ENCODE measurements at places on chromosomes 2 and 18.

- H3K27ac ChIP-seq = no peak overlapping the region
- H3K4me3 ChIP-seq = no peak overlapping the region
- no peak for DNase-seq
- H3K4me1 ChIP-seq = no peaks in the 10 kb centered on the region
These were observed 120.0 kb downstream of the MYCN start for GRCh38 chr2:16060125-16060935.

GRCh38 chr18:13414521-13414920 lies 196.0 kb downstream of the LDLRAD4 start:
- peaks cover 41% of the 10 kb centered on the region for H3K27me3 ChIP-seq
- peaks cover 5% of the 10 kb centered on the region for H3K4me1 ChIP-seq
- no peak overlapping the region for H3K4me3 ChIP-seq
- H3K27ac ChIP-seq = no peak overlapping the region

DNA sequence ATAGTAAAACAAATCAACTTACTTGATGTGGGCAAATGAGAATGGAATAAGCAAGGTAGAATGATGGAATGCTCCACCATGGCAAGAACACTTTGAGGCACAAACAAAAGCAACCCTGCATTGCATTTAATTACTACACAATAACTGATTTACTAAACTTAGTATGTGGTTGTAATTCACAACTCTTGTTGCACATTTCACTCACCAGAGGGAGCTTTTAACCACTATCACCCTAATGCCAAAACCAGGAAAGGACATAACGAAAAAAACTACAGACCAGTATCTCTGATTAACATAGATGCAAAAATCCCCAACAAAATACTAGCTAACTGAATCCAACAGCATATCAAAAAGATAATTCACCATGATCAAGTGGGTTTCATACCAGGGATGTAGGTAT lies 659.8 kb downstream of the CPS1 start:
- no peaks in the 10 kb centered on the region for H3K36me3 ChIP-seq
- no peaks in the 10 kb centered on the region for H3K27me3 ChIP-seq
- peak; percentile 54 for DNase-seq

- H3K4me3 ChIP-seq = no peak overlapping the region
- no peaks in the 10 kb centered on the region for H3K4me1 ChIP-seq
- no peaks in the 10 kb centered on the region for H3K27me3 ChIP-seq
- H3K27ac ChIP-seq = no peak overlapping the region
These were observed 678.9 kb upstream of the LRRTM4 start for GRCh38 chr2:78201064-78201575.

- no peaks in the 10 kb centered on the region for H3K27me3 ChIP-seq
- no peak overlapping the region for H3K27ac ChIP-seq
- H3K36me3 ChIP-seq = no peaks in the 10 kb centered on the region
These were observed 12.7 kb upstream of the FHOD3 start for GRCh38 chr18:36284671-36285295.

GRCh38 chr2:210536973-210537650 lies 19.3 kb upstream of the CPS1 start:
- no peaks in the 10 kb centered on the region for H3K36me3 ChIP-seq
- H3K27ac ChIP-seq = no peak overlapping the region
- H3K4me1 ChIP-seq = no peaks in the 10 kb centered on the region
- H3K4me3 ChIP-seq = no peak overlapping the region
- DNase-seq = no peak

DNA sequence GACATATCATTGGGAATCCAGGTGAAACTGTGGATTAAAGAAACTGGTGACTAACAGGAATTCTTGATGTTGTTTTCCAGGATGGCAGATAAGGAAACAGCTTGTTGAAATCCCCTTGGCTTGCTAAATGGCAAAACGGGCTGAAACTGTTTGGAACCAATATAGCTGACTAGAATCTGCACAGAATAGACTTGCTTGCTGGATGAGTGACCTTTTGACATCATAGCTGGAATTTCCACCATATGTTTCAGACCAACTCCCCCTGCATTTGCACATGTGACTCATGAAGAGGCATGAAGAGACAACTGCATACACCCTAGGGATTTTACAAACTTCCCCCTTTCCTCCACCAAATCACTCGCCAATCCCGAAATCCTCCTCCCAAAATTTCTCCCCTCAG lies 87.7 kb upstream of the LYPD1 start:
- H3K4me3 ChIP-seq = no peak overlapping the region
- no peaks in the 10 kb centered on the region for H3K27me3 ChIP-seq
- no peaks in the 10 kb centered on the region for H3K4me1 ChIP-seq
- no peak overlapping the region for H3K27ac ChIP-seq
- H3K36me3 ChIP-seq = no peaks in the 10 kb centered on the region
- DNase-seq = no peak

DNA sequence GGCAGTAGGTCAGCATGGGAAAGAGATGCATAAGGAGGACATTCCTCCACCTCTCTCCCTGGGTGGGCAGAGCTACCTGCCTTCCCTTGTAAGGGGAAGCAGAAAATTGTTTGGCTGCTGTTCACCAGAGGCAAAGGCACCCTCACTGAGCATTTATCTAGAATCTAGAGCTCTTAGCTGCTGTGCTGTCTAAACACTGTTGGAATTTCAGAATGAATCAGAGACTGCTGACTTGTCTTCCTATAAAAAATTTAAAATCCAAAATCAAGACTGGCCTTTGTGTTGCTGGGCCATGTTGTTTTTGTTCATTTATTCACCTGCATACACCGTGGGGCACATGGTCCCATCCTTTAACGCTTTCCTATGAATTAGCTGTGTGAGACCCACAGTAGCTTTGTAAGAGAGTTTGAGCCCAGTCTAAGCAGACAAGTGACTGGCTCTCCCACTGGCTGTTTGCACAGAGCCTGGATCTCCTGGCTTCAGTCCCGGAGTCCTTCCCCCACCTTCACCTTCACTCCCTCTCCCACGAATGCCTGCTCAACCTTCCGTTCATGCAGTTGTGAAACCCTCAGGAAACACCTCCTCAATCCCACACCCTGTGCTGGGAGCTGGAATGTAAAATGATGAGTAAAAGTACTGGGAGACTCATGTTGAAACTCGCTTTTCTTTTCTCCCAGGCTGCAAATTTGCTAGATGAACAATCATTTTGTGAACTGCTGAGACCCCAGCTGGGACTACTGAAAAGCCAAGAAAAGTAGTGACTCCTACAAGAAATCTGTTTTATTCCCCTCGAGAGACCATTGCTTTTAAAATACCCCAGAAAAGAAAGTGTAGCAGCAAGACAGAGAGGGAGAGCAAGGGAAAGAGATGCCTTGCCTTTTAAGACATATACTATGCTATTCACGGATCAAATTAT lies 76.2 kb downstream of the FAM168B start:
- peak overlapping the region; percentile 50 for H3K4me3 ChIP-seq
- H3K27me3 ChIP-seq = no peaks in the 10 kb centered on the region
- H3K4me1 ChIP-seq = peaks cover 28% of the 10 kb centered on the region
- peak; percentile 92 for DNase-seq
- peak overlapping the region; percentile 78 for H3K27ac ChIP-seq

DNA sequence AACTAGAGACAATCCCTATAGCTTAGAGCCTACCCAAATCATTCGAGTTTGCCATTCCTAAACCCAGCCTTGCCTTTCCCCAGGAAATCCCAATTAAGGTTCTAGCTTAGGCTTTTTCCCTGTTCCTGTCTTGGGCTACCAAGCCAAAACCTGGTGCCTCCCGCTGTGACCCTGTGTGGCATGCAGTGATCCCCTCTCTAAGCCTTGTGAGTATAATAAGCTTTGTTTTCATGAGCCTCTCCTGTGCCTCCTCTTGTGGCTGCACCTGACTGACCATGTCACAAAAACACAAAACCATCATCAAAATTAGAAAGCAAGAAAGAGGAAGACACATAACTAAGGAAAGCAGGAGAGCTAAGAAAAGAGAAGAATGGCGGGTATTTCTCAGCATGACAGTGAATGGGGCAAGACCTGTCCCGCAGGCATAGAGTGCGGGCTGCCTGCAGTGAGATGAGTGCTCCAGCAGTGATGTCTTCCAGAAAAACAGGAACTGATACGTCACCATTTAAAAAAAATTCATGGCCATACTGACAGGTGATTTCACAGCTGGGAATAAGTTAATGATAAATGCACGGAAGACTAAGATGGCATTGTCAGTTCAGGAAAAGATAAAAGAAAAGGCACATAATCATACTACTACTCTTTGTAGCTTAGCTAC lies 9.2 kb upstream of the PAIP2B start:
- no peaks in the 10 kb centered on the region for H3K36me3 ChIP-seq
- no peak overlapping the region for H3K27ac ChIP-seq
- no peak overlapping the region for H3K4me3 ChIP-seq

DNA sequence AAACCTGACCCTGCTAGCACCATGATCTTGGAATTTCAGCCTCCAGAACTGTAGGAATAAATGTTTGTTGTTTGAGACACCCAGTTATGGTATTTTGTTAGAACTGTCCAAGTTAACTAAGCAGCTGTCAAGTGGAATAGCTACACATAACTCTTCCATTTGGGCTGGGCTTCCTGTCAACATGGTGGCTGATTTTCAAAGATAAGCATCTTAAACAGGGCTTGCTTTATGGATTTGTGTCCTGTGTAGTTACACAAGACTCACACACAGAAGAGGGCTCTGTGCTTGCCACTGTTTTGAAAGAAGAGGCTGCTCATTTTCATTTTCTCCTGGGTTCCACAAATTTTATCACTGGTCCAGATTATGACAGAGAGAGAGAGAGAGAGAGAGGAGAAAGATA lies 35.7 kb downstream of the GCG start:
- no peaks in the 10 kb centered on the region for H3K27me3 ChIP-seq
- H3K36me3 ChIP-seq = no peaks in the 10 kb centered on the region
- peaks cover 65% of the 10 kb centered on the region for H3K4me1 ChIP-seq
- DNase-seq = no peak
- no peak overlapping the region for H3K27ac ChIP-seq

DNA sequence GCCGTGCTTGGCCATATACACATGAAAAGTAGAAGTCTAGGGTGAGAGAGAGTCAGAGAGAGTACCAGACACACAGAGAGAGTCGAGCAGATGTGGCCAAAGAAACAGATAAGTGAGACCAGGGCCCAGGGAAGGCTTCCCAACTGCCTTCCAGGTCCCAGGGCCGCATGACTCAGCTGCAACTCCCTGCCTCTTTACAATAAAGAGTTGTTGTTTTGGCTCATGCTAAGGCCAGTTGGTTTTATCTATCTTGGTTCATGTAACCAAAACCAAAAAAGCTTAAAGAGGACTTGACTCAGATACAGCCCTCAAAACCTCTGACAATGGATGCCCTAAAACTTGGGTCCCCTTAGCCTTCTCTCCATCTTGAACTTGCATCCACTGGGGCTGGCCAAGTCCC lies 36.9 kb downstream of the REEP1 start:
- no peak overlapping the region for H3K4me3 ChIP-seq
- no peak for DNase-seq
- H3K4me1 ChIP-seq = no peaks in the 10 kb centered on the region
- no peak overlapping the region for H3K27ac ChIP-seq
- peaks cover 36% of the 10 kb centered on the region for H3K27me3 ChIP-seq

GRCh38 chr2:48397846-48398245 lies 132.1 kb upstream of the STON1 start:
- no peaks in the 10 kb centered on the region for H3K4me1 ChIP-seq
- no peaks in the 10 kb centered on the region for H3K36me3 ChIP-seq
- DNase-seq = no peak
- no peaks in the 10 kb centered on the region for H3K27me3 ChIP-seq
- H3K27ac ChIP-seq = no peak overlapping the region
- no peak overlapping the region for H3K4me3 ChIP-seq
